ENCODE measurements at places on chromosomes 11 and 22. TPM values are rescaled to one million over a fixed set of nuclear protein-coding genes. Genes with fewer than 3 reads are reported as not detected.
A peak's percentile ranks its signal among the peaks of the same experiment; 100 is the strongest.

DNA sequence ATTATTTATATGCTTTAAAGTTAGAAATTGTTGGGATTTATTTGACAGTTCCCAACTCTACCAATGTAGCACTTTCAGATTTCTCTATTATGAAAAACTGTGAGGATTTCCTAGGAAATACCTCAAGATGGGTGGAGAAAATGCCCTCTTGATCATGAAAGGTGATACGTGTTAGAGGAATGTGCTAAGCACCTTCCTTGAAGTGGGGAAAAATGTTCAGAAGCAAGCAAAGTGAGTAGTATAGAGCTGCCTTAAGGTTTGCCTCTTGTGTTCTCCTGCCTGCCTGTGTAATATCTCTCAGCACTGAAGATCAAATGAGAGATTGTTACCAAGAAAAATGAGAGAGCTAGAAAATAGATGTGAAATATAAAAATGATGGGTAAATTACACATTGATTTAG, 58.2 kb downstream of the YAP1 start:
- DNase-seq: no peak
- H3K27ac ChIP-seq: no peak overlapping the region
- no peak overlapping the region for H3K4me3 ChIP-seq
- H3K27me3 ChIP-seq: no peaks in the 10 kb centered on the region
- H3K4me1 ChIP-seq: no peaks in the 10 kb centered on the region

DNA sequence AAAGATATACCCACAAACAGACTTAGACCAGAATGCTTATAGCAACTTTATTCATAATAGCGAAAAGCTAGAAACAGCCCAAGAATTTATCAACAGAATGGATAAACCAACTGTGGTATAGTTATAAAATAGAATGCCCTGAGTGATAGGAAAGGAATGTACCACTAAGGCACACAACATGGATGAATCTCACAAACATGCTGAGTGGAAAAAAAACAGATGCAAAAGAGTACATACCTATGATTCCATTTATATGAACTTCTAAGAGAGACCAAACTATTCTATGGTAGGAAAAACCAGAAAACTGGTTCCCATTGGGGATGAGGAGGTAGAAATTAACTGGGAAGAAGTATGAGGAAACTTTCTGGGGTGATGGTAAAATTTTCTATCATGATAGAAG, 40.4 kb upstream of the GRIK4 start:
- no peaks in the 10 kb centered on the region for H3K36me3 ChIP-seq
- H3K4me3 ChIP-seq: no peak overlapping the region
- H3K27ac ChIP-seq: no peak overlapping the region

DNA sequence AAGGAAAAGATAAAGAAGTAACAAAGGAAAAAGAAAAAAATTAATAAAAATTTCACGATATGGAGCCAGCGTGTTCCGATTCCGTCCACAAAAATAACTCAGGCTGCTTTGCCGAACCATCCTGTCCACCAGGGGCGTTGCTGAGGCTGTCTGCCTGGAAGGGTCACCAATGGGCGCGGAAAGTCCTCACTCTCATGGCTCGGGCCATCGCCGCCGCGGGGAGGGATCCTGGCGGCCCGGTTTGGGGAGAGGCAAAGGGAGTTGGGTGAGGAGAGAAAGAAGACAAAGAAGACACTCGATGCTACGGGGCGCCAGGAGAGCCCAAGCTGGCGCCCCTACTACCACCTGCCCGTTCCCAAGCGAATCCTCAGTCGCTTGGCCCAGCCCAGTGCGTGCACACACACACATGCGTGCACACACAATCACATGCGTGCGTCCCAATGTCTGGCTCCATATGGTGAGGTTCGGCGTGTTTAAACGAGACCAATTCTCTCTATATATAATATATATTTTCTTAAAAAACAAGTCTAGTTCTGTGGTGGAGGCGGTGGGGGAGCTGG, 5.6 kb upstream of the PYGM start:
- H3K36me3 ChIP-seq: peaks cover 84% of the 10 kb centered on the region

- no peaks in the 10 kb centered on the region for H3K27me3 ChIP-seq
- no peak overlapping the region for H3K4me3 ChIP-seq
- no peaks in the 10 kb centered on the region for H3K4me1 ChIP-seq
Measured at GRCh38 chr11:6968816-6969215, 42.6 kb downstream of the ZNF215 start.

DNA sequence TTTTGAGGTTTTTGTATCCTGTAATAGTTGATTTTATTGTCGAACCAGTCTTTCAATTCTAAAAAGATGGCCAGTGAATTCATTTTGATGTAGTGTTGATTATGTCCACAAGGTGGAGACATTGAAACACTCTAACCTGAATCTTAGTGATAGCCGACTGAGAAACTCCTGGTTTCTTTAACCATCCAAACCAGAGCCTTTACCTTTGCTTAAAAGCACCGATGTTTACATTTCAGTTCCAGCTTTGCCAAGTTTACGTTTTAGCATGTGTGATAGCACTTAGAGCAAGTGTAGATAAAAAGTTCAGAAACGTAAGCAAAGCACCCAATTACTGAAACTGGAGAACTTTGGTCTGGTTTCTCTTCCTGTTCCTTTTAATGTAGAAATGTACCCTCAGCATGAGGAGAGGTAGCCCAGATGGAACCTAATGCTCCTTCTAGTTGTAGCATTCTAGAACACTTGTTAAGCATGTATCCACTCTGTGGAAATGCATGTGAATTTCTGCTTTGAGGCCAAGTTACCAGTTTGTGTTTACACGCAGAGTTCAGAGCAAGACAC, 208.6 kb downstream of the DBX1 start:
- H3K4me3 ChIP-seq: peak overlapping the region; percentile 22
- H3K36me3 ChIP-seq: no peaks in the 10 kb centered on the region
- DNase-seq: peak; percentile 43
- no peak overlapping the region for H3K27ac ChIP-seq
- H3K4me1 ChIP-seq: no peaks in the 10 kb centered on the region
- H3K27me3 ChIP-seq: no peaks in the 10 kb centered on the region

DNA sequence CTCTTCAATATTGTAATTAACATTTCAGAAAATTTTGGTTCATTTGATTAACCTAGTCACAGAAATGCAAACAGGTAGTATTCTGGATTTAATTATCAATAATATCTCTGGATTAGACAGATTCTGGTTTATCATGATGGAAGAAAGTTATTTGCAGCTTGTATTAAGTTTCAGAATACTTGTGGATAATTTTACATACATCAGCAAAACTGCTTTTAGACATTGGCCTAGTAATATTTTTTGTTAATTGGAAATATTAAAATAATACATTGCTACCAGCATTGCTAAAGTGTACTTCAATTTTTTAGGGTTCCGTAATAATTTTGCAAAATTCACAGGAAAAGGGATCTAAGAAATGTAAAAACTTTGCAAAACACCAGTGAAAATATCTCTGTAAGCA, 3.8 kb upstream of the OR5D14 start:
- H3K27ac ChIP-seq: no peak overlapping the region
- no peak for DNase-seq
- H3K4me1 ChIP-seq: no peaks in the 10 kb centered on the region
- H3K27me3 ChIP-seq: no peaks in the 10 kb centered on the region
- no peaks in the 10 kb centered on the region for H3K36me3 ChIP-seq

- H3K27me3 ChIP-seq: no peaks in the 10 kb centered on the region
- no peak for DNase-seq
- no peaks in the 10 kb centered on the region for H3K4me1 ChIP-seq
- no peak overlapping the region for H3K4me3 ChIP-seq
Measured at GRCh38 chr22:47065756-47066615, 303.5 kb downstream of the TBC1D22A start.

DNA sequence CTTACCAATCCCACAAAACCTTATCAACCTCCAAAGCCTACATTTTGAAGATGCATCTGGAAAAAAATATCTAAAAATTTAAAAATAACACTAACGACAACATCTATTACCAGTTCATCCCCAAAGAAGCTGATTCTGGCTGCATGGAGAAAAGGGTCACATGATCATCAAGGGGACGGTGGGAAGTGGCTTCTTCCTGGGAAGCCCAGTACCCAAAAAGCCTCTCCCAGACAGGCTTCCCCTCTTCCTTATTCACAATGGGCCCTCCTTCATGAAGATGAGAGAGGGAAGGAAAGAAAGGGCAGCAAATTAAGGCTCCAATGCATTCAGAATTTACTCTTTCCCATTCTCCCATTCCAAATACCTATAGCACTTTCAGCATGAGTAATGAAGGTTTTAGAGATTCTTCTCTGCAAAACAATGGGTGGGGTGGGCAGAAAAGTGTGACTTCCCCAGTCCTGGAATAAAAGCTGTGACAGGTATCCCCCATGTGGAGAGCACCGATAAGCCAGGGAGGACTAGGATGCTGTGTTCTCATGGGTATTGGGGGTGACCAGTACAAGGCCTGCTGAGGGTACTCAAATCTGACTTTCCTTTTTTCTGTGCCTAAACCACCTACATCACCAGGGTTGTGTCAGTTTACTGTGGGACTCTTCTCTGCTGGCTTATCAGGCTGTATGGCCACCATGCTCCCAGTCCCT, 88.2 kb downstream of the SIK3 start:
- H3K27me3 ChIP-seq: no peaks in the 10 kb centered on the region
- H3K36me3 ChIP-seq: no peaks in the 10 kb centered on the region
- no peak overlapping the region for H3K4me3 ChIP-seq
- DNase-seq: no peak
- H3K4me1 ChIP-seq: peaks cover 68% of the 10 kb centered on the region
- H3K27ac ChIP-seq: no peak overlapping the region

DNA sequence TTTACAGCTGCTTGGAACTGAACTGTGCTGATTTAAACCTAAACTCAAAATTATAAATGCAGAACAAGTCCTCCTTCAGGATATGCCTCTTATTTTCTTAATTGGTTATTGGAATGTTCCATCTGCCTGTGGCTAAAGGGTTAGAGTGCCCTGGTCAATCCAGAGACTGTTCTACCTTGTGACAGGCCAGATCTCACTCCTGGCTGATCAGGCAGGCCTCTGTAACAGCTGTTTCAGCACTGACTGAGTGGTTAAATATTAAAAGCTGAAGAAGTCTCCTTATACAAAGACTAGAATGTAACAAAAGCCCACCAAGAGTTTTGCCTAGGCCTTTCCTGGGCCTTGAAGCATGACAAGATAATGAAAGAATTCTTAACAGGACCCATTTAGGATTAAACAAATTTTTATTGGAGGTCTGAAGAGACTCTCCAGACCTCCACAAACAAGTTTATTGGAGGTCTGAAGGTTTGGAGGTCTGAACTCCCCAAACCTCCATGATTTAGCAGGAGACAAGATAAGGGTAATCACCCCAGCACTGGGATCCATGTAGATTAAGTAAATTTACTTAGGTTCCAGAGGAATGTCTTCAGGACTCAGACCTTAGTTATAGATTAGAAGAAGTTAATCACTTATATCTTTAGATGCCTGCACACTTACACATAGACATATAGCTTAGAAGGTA, 35.8 kb downstream of the TMPRSS5 start:
- no peak overlapping the region for H3K27ac ChIP-seq
- H3K4me3 ChIP-seq: no peak overlapping the region
- peaks cover 5% of the 10 kb centered on the region for H3K27me3 ChIP-seq

- DNase-seq: no peak
- no peak overlapping the region for H3K4me3 ChIP-seq
- H3K36me3 ChIP-seq: peaks cover 84% of the 10 kb centered on the region
- no peak overlapping the region for H3K27ac ChIP-seq
- H3K27me3 ChIP-seq: no peaks in the 10 kb centered on the region
- no peaks in the 10 kb centered on the region for H3K4me1 ChIP-seq
Measured at GRCh38 chr22:23289130-23289503, 108.8 kb downstream of the BCR start.

GRCh38 chr22:25382762-25383161, 163.3 kb downstream of the CRYBB2 start:
- H3K36me3 ChIP-seq: peaks cover 35% of the 10 kb centered on the region
- no peak overlapping the region for H3K27ac ChIP-seq
- peaks cover 9% of the 10 kb centered on the region for H3K4me1 ChIP-seq
- H3K27me3 ChIP-seq: no peaks in the 10 kb centered on the region
- no peak for DNase-seq

DNA sequence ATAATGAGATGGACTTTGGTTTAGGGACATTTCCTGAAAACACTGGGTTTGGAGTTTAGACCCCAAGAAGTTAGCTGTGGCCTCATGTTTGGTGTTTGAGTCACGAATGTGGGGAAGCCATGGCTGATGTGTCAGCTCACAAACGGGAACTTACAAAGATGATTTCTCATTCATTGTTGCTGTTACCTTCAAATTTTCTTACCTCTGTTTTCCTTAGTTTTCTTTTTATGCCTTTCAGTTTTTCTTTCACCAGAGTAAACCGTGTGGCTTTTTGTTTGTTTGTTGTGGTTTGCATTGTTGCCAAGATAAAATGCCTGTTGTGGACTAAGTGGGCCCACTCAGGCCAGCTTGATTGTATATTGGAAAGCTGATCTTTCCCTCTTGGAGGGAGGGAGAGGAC, 89.1 kb downstream of the SWAP70 start:
- peaks cover 7% of the 10 kb centered on the region for H3K4me1 ChIP-seq
- peaks cover 34% of the 10 kb centered on the region for H3K36me3 ChIP-seq
- peak; percentile 32 for DNase-seq
- no peak overlapping the region for H3K27ac ChIP-seq
- H3K27me3 ChIP-seq: no peaks in the 10 kb centered on the region
- H3K4me3 ChIP-seq: no peak overlapping the region

MYOD1 gene
- polyA plus RNA-seq: not detected

TCN2 gene
- 27.1 TPM for polyA plus RNA-seq

MMP12 gene
- not detected for polyA plus RNA-seq

BRSK2 gene
- polyA plus RNA-seq: not detected

BIK gene
- 3.1 TPM for polyA plus RNA-seq

SMCO4 gene
- polyA plus RNA-seq: 211 TPM

GAS2 gene
- 0.89 TPM for polyA plus RNA-seq

TPCN2 gene
- 29.3 TPM for polyA plus RNA-seq
